GM04504 (cell line): ENCODE measurements at places on chromosomes 1 and 21.

GRCh38 chr1:14520514-14521163 lies 77.8 kb upstream of the KAZN start:
- no peak for DNase-seq

DNA sequence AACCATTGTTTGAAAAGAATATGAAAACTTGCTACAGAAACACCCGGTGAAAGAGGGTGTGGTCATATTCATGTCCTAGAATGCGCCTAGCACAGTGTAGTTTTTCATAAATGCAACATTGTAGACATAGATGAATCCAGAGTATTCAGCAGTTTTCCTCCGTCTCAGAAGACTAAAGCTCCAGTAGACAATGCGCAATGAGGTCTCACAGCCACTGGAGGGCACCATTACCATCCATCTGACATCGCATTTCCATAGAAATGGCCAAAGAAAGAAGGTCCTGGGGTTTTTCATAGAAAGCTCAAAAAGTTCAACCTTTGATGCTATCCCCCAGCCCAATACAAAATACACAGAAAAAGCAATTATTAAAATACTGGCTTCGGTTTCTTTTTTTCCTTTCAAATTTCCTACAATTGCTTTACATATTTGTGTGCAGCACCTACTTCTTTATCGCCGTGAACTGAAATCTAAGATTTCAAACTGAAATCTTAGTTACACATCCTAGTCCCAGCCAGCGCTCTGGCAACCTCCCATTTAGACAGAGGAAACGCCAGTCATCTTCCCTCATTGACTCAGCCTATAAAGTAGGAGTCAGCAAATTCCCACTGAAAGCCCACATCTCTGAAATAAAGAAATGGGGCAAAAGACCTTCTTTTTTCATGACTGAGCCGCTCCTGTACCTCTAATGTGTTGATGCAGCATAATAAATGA lies 3.9 kb upstream of the CD58 start:
- DNase-seq, result peak; percentile 34

DNA sequence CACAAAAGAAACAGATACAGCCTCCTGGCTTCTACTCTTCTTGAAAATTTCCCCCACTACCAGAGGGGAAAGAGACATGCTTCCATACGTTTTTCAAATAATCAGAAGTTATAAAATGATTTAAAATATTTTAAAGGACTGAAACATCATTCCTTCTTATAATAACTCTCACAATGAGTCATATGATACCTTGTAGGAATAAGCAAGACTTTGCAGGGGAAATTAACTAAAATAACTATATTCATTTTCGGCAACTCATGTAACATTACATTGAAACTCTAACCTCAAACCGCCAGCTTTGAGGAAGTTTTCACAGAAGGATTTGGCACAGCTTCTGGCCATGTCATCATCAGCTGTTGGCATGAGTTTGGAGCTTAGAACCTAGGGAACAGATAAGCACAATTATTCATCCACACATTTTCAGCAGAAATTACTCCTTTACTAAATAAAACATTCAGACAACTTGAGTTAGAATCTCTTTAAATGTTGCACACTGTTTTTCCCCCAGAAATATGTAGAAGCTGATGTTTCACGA lies 85.9 kb downstream of the USP24 start:
- DNase-seq, result no peak

- peak; percentile 13 for DNase-seq
These were observed 141.4 kb upstream of the CXADR start for GRCh38 chr21:17371450-17371849.

GRCh38 chr1:157399984-157400382 lies 152.3 kb downstream of the FCRL5 start:
- no peak for DNase-seq

DNA sequence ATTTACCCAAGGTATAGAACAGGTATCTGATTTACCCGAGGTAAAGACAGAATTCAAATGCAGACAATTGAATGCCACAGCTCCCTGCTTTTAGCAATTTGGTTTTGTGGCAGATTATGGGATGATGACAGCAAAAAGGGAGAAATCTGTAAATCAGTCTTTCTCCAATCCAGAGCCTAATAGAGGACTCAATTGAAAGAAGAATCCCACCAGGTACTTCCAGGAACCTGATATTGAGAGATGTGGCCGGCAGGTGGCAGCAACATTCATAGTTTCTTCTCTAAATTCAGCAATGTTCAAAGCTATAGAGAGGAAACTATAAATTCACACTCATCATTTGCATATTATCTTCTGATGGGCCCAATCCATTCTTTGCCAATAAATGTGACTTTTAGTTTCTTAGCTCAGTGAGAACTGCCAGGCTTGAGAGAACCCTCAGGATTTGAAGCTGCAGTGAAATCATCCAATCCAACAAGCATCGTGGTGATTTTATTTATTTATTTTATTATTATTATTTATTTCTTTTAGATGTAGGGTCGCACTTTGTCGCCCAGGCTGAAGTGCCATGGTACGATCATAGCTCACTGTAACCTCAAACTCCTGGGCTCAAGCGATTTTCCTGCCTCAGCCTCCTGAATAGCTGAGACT lies 9.8 kb upstream of the PHACTR4 start:
- no peak for DNase-seq

DNA sequence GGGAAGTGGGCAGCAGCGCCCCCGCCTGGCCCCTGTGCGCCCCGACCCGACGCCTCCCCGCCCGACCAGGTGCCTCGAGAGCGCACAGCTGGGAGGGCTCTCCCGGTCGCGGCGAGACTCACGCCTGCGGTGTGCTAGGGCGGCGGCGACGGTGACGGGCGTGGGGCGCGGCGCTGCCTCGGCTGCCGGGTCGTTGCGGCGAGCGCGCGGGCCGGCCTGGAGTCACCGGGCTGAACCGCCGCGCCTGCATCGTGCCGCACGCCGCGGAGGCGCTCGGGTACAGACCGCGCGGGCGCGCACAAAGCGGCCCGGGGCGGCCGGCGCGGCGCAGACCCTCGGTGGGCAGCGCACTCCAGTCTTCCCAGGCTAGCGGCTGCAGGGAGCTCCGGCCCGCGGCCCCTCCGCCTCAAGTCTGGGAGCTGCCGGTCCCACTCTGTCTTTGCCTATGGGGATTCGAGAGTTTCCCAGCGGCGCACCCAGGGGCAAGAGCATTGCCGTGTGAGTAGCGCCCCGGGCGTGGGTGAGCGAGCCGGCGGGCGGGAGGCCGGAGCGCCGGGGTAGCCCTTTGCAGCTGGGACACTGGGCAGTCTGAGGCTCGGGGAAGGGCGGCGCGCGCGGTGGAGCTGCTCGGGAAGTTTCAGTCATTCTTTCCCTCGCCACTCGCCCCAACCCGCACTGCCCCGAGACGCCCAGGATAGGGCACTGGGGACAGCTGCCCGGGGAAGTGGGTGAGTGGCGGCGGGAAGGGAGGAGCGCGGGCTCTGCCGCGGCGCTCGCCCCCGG lies at the start of gene SLC35F3:
SLC35F3 (plus strand) TSS at position 44 of the 783 bp plus-strand sequence.
- no peak for DNase-seq

DNA sequence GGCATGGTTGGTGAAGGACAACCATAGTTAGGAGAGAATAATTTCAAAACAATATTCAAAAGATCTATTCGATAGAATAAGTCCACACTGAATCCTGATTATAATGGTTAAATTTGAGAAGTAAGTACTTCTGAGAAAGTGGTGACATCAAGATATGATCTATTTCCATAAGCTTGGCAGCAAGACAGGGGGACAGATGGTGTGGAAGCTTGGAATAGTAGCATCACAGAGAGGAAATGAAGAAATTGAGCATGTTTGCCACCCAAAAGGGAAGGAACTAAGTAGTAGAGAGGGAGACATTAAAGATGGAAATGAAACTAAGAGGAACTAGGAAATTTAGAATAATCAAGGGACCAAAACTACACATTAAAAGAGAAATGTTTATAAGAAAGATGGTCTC lies 94.5 kb downstream of the OLFM3 start:
- DNase-seq, result no peak

DNA sequence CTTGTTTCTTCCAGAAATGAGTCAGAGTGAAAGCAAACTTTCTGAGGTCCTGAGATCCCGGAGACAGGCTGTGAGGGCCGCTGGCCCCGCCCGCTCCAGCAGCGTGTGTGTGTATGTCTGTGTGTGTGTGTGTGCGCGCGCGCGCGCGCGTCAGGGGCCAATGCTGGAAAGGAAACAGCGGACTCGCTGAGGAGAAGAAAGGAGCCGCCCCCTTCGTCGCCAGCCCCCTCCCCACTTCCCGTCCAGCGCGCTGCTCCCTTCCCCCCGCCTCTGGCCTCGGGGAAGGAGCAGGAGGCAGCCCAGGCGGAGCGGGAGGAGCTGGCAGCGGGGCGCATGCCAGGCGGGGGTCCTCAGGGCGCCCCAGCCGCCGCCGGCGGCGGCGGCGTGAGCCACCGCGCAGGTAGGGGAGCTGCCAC lies at the start of gene DISC1:
DISC1 (plus strand) TSS at position 256 of the 416 bp plus-strand sequence; CDS start at position 334, 78 bp downstream.
- DNase-seq, result peak; percentile 53

- no peak for DNase-seq
These were observed 11.8 kb upstream of the FASLG start for GRCh38 chr1:172647110-172647564.

- DNase-seq, result no peak
These were observed 8.5 kb downstream of the PDZK1IP1 start for GRCh38 chr1:47181095-47181954.

DNA sequence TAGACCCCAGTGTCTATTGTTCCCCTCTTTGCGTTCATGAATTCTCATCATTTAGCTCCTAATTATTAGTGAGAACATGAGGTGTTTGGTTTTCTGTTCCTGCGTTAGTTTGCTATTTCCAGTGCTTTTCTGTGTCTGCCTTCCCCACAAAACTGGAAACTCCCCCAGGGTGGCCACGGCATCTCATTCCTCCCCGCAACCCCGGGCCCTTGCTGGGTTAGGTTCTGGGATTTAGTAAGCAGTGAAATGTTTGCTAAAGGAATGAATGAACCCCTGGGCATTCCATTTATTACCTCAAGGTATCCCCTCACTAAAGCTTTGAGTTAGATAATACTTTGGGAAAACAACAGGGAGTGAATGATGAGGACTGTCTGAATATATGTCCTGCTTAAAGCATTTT lies 142.9 kb downstream of the GLUL start:
- DNase-seq, result no peak

- no peak for DNase-seq
These were observed 808 bp downstream of the MAP3K21 start for GRCh38 chr1:233328142-233328921.

DNA sequence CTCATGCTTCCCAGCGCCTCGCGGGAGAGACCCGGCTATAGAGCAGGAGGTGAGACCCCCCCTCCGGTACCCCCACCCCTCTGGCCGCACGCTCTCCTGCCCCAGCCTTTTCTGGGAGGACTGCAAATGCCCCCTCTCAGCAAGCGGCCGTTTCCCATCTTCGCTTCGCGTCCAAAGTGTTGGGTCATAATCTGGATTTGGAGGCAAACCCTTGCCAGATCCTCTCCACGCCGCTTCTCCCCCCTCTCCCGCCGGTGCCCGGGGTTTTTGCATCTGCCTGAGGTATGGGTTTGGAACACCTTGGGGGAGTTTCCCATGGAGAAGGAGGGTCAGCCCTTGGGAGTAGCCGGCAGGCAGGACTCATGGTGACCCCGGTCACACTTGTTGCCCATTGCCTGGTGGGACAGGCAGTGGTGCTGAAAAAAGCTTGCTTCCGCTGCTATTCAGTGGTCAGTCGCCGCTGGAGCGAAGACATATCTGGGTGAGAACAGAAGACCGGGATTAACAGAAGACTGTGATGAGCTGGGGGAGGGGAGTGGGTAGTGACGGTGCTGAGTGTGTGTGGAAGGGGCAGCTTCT lies 935 bp downstream of the KCNK2 start:
- peak; percentile 42 for DNase-seq

DNA sequence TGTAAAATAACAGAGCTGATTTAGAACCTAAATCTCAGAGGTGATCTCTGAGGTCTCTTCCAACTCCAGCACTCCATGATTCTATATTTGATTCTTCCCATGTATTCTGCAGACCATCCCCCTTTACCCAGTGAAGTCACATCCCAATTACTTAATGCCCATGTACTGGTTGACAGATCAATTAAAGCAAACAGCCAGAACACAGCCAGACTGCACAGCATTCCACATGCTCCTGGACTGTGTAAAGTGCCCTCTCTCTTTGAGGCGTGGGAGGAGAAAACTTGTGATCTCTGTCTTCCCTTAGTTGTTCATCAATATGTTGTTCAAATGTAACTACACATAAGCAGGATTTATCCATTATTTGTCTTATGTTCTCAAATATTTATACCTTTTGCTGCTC lies 18.1 kb downstream of the NOS1AP start:
- no peak for DNase-seq

- no peak for DNase-seq
These were observed 20.5 kb upstream of the SMYD3 start for GRCh38 chr1:246527402-246528088.

- DNase-seq, result no peak
These were observed 15.9 kb upstream of the NIBAN1 start for GRCh38 chr1:184990204-184990603.
